ENCODE measurements at places on chromosomes 5 and 9. TPM values are rescaled to one million over a fixed set of nuclear protein-coding genes. Genes with fewer than 3 reads are reported as not detected.

DNA sequence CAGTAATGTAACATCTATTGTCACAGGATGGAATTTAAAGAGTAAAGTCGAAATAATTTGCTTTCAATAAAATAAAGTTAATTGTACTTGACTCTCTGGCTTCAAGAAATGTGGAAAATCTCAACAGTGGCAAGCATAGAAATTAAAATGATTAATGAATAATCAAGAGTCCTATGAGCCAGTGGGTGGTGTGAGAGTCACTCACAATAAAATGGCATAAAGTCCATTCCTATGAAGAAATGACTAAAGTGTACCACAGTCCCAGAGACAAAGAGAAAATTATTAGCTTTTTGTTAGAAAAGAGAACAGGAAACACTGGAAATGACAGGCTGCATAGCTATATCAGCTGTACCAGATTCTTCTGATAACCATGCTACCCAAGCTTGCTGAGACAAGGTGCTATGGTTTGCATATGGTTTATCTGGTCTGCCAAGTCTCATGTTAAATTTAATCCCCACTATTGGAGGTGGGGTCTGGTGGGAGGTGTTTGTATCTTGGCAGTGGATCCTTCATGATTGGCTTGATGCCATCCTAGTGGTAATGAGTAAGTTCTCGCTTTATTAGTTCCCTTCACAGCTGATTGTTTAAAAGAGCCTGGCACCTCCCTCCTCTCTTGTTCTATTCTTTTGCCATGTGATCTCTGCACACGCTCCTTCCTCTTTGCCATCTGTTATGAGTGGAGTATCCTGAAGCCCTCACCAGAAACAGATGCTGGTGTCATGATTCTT, 647.7 kb upstream of the ITGA1 start:
- DNase-seq, result no peak

DNA sequence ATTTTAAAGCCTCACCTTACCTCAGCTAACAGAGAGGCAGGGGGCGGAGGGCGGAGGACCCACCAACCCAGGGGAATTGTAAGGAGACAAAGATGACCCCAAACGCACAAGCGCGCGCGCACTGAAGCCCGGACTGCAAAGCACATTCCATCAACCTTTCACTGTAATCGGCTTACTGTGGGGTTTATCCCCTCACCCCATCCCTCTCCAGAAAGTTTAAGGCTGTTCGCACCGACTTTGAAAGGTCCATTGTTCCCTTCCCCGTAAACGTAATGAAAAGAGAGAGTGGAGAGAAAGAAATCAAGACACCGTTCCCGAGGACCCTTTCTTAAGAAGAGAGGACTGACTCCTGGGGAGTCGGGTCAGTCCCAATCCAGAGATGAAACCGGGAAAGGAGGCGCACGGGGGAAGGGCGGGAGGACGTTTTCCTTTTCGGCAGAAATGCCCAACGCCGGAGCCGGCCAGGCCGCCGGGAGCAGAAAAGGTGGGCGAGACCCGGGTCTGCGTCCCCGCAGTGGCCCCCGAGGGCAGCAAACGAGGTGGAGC, 464 bp downstream of the CEMIP2 start:
- peak; percentile 61 for DNase-seq

The FCHSD1 gene
- 24.4 TPM for total RNA-seq

The CLIC3 gene
- total RNA-seq, result 33.3 TPM

All from GM23248 (cell line).